ENCODE measurements at places on chromosomes 2 and 18.

- DNase-seq, result no peak
Observed at GRCh38 chr2:170433448-170433847, 255.5 kb downstream of the MYO3B start.

- DNase-seq, result no peak
Observed at GRCh38 chr2:71060871-71061270, 7.6 kb upstream of the NAGK start.

GRCh38 chr2:68344031-68344430 is 21.1 kb upstream of the PLEK start:
- no peak for DNase-seq

DNA sequence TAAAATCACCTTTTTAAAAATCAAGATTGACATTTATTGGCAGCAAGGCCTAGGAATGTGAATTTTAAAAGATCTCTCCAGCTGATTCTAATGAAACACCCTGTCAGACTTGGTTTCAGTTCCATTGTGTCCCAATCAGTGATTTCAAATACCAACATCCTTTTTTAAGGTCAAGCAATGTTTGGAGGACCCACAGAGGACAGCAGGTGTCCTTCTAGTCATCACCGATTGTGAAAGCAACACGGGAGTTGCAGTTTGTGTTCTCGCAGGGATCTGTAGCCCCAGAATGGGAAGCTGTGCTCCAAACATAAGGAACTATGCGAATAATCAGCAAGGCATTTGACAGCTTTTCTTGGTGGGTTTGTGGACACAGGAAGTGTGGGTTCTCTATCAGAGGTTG is 4.5 kb upstream of the KIDINS220 start:
- no peak for DNase-seq

- no peak for DNase-seq
Observed at GRCh38 chr2:178718283-178718682, 88.9 kb downstream of the TTN start.

GRCh38 chr2:30270166-30270565 is 38.8 kb downstream of the LBH start:
- no peak for DNase-seq

DNA sequence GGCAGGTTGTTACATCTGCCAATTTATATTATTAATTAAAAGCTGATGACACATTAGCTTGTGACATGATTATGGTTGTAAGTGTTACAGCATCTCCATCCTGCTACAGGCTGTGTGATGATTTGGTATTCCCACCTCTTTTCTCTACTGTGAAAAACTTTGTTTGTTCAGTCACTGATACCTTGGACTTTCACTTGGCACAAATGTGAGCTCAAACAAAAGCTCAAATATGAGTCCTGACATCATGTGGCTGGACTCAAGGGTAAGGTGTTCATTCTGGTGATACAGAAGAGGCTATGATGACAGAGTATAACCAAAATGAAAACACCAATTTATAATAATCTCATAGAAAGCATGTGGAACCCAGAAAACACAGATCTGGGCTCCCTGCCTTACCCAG is 11.4 kb upstream of the IL36A start:
- DNase-seq, result no peak

DNA sequence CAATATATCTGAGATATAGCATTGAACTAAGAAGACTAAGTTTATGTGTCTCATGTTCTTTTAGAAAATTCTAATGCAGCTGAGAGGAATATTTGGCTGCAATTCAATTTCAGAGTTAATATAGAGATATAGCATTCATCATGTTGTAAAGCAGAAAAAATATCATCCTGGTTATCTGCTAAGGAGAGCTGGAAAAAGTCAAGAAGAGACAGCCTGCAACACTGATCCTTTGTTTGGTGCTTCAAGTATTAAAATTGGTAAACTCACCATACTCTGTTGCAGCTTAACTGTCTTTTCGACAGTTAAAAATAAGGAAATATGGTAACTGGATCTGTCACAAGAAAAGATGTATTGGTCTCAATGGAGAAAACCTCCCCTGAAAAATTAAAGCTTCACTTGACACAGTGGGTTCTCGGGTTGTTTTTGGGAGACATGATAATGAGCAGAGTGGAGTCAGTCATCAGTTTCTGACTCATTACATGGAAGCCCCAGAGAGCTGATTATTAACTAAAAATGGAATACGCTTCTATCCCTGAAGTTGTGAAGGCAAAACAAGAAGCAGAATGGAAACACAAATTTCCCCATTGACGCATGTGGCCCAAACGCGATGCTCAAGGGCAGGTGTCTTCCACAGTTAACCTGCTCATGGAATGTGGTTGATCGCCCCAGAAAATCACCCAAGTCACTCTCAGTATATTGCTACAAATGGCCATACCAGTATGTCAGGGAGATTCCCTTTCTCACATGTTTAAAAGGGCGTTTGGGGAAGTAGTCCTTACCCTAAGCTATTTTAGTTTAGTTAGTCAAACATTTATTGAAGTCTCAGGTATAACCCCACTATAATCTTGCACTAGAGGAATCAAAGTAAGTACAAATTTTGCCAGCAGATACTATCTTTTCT is 8.2 kb downstream of the BCL2 start:
- no peak for DNase-seq

GRCh38 chr2:178799305-178799704 is 7.9 kb downstream of the TTN start:
- no peak for DNase-seq

- no peak for DNase-seq
Observed at GRCh38 chr2:28588292-28588670, 92.4 kb downstream of the PLB1 start.

DNA sequence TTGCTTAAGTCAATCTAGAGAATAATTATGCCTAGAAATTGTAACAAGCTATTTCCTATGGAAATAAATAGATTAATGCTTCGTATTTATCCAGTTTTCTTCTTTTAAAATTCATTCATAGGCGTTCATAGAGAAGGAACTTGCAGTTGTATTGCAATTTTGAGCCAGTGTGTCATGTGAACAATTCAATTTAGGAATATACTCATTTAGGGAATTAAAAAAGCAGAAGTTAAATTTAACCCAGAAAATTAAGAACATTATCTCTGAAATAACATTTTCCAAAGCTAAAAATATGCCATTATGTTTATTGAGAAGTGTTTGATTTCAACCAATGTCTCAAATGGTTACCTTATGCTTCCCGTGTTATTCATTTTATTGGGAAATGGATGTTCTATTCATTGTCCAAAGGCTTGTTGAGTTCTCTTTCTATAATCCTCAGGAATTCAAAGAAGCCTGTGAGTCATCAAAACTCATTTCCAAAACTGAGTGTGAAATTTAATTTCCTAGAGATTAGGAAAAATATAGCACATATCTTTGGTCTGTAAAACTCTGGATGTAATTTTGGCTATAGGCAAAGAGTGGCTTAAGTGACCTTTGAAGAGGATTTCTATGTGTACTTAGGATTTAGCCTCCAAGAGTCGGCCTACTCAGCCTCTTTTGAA is 99.7 kb downstream of the SLC8A1 start:
- DNase-seq, result no peak

DNA sequence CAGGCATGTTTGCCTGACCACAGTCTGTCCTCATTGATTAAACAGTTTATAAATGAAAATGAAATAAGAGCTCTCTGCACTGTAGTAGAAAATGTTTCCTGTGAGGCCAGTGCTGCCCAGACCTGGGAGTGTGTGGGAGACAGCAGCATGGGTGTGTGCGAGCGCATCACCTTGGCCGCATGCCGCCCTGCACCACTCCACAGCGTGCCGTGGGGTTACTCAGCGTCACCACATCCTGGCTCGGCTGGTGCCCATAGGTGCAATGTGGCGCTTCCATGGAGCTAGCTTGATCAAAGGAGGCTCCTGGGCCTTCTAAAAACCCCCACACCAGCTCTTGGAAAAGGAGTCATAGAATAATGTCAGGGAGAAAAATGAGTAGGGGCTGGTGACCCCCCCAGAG is 76.0 kb upstream of the EPC2 start:
- no peak for DNase-seq

DNA sequence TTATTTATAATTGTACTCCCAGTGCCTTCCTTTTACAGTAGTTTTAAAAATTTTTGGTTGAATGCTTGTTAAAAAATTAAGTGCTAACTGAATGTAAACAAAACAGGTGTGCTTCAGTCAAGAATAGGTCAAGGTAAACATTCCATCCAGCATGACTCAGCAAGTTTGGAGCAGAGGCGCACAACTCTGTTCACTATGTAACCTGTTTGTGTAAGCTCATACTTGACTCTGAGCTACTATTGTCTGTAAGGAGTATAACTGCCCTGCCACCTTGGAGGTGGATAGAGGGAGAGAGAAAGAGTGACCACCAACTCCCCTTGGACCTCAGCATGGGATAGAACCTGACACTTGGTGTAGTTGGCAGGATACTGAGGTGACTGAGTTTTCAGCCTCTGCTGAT is 207.4 kb upstream of the SYT4 start:
- no peak for DNase-seq

- DNase-seq, result no peak
Observed at GRCh38 chr2:60473546-60473945, 79.9 kb downstream of the BCL11A start.

- DNase-seq, result no peak
Observed at GRCh38 chr2:69693059-69693774, 48.7 kb upstream of the ANXA4 start.

DNA sequence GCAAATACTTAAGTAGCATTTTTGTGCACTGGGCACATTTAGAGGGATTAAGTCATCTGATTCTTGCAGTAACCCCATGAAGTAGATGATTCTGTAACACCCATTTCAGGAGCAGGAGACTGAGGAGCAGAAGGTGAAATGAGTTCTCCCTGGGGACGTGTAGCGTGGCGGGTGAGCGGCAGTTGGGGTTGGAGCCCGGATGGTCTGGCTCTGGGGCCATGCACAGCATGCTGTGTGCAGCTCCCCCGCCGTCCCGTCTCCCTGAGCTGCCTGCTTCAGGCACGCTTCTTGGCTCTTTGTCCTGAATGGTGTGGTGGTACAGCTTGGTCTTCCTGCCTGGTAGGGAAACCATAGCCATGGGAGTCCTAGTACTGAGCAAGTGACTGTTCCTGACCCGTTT is 32.4 kb downstream of the INPP4A start:
- DNase-seq, result no peak

- DNase-seq, result no peak
Observed at GRCh38 chr2:111523009-111523408, 361.0 kb downstream of the ANAPC1 start.

DNA sequence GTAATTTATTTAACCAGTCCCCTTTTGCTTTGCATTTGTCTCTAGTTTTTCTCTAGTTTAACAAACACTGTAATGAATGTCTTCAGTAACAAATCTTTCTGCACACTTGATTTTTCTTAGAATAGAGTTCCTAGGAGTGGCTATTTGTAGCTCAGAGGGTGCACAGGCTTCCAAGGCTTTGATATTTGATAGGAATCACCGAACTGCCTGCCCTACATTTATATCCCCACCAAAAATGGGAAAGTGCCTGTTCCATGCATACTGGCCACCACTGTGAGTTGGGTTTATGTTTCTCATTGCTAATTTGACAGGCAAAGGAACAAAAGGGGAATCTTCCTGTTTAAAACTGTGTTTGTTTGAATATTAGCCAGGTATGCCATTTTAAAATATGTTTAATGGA is 238.7 kb downstream of the SH3RF3 start:
- no peak for DNase-seq

DNA sequence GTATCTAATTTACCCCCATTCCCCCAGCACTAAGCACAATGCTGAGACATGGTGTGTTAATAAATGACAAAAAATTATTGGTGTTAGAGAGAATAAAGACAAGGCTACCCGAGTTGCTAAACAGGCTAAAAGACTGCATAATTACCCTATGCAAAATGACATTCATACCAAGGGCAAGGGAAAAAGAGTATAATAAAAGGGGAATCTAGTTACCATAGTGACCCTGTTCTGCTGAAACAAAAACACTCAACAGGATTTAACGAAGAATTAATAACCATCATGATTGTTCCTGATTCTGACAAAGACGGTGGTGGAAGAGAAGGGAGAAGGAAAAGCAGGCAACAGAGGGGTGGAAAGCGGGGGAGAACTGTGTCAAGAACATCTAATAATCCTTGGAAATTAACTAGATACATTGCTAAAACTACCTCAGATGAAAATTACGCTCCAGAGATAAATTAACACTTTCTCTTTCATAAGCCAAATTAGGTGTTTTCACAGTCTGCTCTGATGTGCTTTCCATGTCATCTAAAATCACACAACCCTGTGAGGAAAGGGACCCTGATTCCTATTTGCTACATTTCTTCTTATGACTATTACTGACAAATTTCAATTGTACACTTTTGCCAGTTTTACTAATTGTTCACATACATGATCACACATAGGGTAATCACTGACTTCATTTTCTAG is 25.5 kb downstream of the TTR start:
- DNase-seq, result no peak

DNA sequence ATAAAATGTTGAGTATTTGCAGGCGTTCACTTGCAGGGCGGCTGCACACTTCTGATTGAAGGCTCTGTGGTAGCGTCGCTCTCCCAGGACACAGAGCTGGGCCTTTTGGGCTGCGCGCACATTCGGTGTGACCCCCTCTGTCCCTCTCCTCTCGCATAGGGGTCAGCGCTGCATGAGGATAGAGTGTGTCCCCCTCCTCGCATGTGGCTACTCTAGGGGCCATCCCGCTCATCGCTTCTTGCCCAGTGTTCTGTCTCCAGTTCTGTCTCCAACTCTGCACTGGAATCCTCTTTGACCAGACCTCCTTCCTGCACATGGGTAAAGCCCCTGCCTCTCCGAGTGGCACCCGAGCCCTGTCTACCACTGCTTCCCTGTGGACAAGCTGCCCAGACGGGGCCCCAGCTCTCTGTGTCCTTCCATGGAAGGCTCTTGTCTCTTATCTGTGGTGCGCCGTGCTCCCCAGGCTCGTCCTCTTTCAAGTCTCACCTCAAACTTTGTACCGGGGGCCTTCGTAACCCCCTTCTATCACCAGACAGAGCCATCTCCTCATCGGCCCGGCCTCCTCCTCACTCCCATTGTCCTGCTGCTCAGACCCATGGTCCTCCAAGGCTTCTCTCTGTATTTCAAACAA is 278.0 kb upstream of the HDAC4 start:
- no peak for DNase-seq

DNA sequence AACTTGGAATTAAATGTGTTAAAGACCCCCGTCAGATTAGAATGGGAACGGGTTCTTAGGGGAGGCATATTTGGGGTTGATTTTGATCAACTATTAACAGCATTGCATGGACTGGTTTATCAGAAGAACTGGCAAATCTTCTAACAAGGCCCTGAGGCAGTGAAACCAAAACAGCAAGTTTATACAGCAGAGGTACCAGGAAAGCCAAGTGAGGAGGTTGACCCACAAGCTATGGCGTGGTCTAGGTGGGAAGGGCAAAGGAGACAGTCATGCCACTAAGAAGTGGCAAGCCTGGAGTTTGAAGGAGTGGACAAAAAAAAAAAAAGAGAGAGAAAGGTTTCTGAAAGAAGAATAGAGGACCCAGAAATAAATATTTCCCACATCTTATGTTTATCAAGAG is 187.0 kb downstream of the MREG start:
- no peak for DNase-seq

- DNase-seq, result no peak
Observed at GRCh38 chr2:144948205-144948855, 428.4 kb upstream of the ZEB2 start.
